ENCODE measurements at places on chromosomes 1 and 21.

DNA sequence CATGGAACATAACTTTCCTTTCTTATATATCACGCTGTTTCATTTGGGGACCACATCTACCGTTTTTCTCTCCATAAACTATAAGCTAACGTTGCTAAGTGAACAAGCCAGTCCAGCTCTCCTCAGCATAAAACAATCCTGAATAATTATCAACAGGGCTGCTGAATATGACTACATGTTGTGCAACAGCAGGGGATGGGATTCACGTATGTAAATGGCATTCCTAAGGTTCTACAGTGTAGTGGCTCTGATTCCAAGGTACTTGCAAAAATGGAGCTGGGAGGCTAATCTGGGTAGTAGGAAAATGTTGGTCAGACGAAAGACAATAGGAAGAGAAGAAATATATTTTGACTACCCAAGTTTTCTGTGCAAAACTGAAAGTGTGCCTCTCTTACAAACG lies 262.8 kb downstream of the RWDD3 start:
- DNase-seq = no peak

DNA sequence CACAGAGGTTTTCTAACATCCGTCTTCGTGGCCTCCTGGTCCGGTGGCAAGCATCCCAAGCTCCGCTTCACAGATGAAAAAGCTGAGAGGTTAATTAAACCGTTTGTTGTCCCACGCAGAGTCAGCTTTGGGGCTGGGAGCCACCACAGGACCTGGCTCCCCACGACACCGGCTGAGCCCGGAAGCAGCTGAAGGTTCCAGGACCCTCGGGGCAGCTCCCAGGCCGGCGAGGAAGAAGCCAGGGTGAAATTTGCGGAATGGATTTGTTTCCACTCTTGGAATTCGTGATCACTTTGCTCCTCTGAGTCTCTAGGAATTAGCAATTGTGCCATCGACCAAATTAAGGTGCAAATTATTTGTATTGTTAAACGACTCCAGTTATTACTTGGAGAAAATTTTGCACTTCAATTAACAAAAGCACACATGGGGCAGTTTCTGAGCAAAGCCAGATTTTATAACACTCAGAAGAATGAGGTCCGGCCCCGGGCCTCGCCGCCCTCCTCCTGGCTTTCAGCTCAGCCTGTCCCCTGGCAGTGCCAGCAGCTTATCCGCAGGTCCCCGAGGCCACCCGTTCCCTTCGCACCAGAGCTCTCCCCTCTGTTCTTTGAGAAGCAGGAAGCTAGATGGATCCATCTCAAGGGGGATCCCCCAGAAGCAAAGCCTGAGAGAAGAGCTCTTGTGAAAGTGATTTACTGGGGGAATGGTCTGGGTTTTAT lies 69.1 kb downstream of the SIK1 start:
- DNase-seq = no peak

GRCh38 chr1:247400685-247401084 lies 15.3 kb upstream of the NLRP3 start:
- DNase-seq = no peak

GRCh38 chr21:42012763-42013329 lies 2.7 kb upstream of the ZBTB21 start:
- no peak for DNase-seq

DNA sequence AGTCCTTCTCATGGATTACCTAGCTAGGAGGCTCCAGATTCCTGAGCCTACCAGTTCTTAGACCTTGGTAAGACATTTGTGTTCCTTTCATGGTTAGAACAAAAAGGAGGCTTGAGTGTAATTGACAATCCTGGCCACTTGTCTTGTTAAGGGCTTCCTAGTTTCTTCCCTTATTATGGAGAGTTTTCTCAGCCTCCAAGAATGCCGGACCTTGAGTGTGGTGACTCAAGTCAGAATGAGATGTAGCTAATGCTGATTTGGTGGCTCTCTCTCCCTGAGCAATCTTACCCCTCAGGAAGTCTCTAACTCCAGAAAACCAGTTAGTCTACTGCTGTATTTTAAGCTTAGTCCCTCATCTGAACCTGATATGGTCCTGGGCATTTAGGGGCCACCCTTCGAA lies 14.3 kb downstream of the CHI3L2 start:
- DNase-seq = no peak

All from H9 (cell line).